Smooth muscle cell of trachea (primary cell): ENCODE measurements at places on chromosomes 2 and 18. TPM values are rescaled to one million over a fixed set of nuclear protein-coding genes. Genes with fewer than 3 reads are reported as not detected.

Gene ALK
- under 0.01 and 0.17 TPM in 2 replicates for total RNA-seq

Gene RGPD3
- 0.29 and 0.33 TPM in 2 replicates for total RNA-seq

Gene PROM2
- 0.29 and 0.83 TPM in 2 replicates for total RNA-seq

Gene GCKR
- total RNA-seq, result 0.17 and 1.0 TPM in 2 replicates

Gene DSEL
- total RNA-seq, result 156 and 218 TPM in 2 replicates

Gene PLEK
- total RNA-seq, result under 0.01 TPM in 1 of 2 replicates, not detected in the other
